Activated gamma-delta T cell treated with anti-CD3 and anti-CD28 coated beads, Interleukin-2, amount 50 U/mL, for 16 hours (primary cell): ENCODE measurements at places on chromosomes 5 and 9.

- no peak for DNase-seq
Measured at GRCh38 chr5:32630867-32631491, 45.6 kb downstream of the SUB1 start.

DNA sequence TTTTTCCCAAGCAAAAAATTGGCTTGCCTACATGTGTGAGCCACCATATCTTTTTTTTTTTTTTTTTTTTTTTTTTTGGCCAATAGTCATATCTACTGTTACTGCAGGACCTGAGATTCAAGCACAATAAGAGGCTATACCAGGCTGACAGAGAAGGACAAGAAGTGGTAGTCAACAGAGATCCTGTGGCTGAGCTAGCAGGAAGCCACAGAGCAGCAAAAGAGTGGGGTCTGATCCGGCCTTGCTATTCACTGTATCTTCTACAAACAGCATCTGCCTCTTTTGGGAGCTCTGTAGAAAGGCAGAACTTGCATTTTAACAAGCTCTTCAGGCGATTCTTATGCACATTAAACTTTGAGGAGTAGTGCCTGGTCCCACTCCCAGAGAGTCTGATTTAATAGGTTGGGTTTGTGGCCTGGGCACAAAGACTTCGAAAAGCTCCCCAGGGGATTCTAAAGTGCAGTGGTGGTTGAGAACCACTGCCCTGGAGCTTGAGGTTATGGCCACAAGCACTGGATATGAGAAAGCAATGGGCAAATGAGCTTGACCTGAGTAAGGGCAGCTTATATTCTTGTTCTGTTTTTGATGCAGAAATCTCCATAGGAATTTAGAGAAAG is 162.8 kb downstream of the PIK3R1 start:
- DNase-seq = no peak

DNA sequence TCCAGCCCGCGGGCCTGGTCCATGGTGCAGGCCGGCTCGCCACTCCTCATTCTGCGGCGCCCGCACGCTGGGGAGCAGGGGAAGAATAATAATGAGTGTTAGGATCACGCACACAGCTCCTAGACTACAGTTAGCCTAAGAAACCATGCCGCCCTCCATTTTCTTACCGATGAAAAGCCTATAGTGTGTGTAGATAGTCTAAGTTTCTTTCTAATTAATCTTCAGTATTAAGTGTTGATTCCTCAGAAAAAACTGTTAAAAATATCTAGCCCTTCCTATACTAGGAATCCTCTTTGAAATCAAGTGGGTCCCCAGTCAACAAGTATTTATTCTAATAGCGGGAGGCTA is 9.3 kb downstream of the ZBED3 start:
- DNase-seq = no peak

DNA sequence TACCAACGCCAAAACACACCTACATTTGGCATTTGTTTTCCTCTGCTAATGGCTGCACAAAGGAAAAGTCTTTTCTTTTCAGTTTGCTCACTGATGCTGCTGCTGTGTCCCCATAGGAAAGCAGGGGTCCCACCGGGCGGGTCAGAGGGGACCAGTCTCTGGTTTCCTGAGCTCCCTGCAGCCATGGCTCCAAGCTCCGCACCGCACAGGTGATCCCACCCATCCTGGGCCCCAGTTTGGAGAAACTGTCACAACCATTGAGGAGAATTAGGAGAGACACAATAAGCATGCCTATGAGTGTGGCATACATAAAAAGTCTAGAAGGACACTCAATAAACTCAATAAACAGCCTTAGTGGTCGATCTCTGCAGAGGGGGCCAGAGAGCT is 19.9 kb downstream of the MED10 start:
- DNase-seq = no peak

- DNase-seq = no peak
Measured at GRCh38 chr5:61617995-61618525, 286.0 kb downstream of the ZSWIM6 start.

- no peak for DNase-seq
Measured at GRCh38 chr5:64489857-64490256, 16.0 kb upstream of the RGS7BP start.

- DNase-seq = peak; percentile 14
Measured at GRCh38 chr5:80408484-80409366, 861 bp downstream of the ZFYVE16 start.

DNA sequence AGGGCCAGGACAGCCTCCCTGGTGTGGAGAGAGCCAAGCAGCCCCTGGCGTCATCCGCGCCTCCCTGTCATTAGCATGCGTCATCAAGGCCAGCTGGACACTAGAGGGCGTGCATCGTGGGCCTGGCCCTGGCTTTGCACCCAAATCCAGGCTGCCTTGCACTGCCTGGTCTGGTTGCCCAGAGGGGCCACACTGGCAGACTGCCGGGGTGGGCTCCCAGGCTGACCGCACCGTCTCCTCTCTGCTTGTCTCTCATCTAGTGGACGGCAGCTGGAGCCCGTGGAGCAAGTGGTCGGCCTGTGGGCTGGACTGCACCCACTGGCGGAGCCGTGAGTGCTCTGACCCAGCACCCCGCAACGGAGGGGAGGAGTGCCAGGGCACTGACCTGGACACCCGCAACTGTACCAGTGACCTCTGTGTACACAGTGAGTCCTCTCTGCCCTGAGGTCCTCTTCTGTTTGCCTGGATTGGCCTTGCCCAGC is 29.0 kb downstream of the HK3 start:
- DNase-seq = no peak

DNA sequence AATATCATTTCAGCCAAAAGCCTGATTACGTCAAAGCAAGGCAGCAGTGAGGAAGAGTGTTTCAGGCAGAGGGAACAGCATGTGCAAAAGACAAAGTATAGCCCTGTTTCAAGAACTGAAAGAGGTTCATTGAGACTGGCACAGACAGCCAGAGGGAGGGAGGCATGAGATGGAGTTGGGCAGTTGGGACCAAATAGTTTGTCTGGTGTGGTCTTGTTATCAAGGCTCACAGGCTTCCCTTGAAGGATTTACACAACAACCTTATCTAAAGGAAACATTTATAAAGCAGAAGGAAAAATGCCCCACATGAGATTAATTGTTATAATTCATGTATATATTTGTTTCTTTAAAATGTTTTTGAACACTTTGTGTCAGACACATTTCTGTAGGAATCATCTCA is 253.3 kb downstream of the DMAC1 start:
- no peak for DNase-seq

GRCh38 chr9:3948826-3949556 is 350.9 kb downstream of the GLIS3 start:
- DNase-seq = no peak

DNA sequence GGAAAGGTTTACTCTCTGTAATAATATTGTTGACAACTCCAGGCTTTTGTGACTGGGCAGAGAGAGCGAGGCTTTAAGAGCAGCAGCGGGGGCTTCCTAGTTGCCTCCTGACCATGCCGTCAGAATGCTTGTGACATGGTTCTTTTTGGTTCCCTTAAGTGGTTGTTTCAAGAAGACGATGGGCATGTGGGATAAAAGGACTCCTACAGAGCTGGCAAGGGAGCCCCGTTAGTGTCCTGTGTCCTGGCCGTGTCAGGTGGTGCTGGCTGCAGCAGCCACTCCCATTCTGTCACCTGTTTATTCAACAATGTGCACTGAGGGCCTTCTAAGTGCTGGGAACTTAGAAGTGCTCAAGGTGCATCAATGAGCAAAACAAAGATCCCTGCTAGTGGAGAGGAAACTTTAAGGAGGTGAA is 19.7 kb downstream of the LCP2 start:
- no peak for DNase-seq

- no peak for DNase-seq
Measured at GRCh38 chr9:113738496-113738892, 137.6 kb upstream of the ZNF618 start.

DNA sequence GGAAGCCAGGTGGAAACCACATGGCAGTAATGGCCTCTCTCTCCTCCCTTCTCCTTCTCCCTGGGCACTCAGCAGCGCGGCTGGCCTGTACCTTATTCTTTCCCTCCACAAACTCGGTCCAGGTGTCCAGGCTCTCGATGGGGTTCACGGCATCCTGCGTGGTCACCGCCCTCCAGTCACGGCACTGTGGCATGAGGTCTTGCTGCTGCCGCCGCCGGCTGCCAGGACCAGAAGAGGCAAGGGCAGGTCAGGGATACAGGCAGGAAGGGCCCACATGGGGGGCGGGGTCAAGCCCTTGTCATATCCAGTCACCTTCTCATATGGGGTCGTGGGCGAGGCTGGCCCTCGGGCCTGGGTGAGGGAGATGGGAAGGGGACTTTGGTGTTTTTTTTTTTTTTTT is 25.6 kb downstream of the FLT4 start:
- no peak for DNase-seq

DNA sequence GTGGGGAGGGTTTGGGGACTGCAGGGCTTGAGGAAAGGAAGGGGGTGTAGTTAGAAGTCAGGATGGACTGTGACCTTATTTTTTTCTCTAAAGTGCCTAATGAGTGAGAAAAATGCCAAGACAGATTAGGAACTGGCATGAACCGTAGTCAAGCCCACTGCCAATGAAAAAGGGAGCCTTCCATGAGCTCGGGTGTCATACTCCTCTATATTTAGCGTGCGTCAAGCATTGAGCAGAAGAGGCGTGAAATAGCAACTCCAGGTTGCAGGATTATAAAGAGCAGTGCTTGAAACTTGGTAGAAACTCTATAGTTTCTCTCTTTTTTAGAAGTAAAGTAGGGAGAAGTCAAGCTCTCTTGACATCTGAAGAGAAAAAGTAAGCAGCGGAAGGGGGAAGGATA is 1.8 kb downstream of the SGCD start:
- DNase-seq = no peak

- no peak for DNase-seq
Measured at GRCh38 chr5:148828511-148829247, 2.3 kb downstream of the ADRB2 start.
